ENCODE measurements at places on chromosomes 5 and 9.

GRCh38 chr5:76225336-76225735 lies 142.2 kb downstream of the SV2C start:
- DNase-seq, result no peak

DNA sequence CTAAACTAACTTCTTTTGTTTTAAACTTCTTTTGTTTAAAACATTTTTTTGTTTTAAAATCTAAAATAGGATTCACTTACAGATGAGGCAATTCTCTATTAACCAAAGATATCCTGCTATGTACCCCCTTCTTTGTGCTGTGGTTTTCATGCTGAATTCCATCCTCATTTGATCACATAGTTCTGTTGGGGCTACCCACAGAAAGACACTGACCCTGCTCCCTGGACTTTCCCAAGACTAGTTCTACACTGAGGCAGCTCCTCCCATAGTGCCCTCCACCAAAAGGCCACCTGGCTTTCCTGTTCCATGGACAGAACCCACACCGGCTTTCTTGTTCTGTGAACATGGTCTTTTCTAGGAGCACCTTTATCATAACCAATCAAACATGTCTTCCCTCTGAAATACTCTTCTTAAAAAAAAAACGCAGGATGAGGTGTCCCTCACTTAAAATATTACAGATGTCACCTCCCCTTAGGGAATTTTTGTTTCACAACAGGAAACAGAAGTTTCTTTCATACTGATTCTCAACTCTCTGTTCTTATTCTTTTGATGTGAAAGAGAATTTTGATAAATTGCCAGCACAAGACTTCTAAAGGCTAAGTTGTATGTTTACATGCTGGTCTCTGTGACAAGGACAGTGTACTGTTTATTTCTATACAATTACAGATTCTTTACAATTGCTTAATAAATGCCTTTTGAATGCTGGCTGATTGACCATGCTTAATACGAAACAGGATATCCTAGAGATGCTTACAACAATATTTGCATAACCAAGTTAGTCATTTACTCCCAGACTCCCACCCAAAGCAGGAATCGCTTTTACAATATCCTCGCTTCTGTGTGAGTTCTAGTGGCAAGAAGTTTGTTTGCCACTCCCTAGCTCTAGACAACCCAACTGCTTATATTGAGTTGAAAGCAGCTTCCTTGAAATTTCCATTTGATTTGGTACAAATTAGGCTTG lies 300.4 kb downstream of the DTWD2 start:
- DNase-seq, result peak; percentile 45

GRCh38 chr5:20335978-20336377 lies 348.0 kb upstream of the CDH18 start:
- no peak for DNase-seq

GRCh38 chr5:165405340-165405739 lies 1899.9 kb downstream of the MAT2B start:
- no peak for DNase-seq

- no peak for DNase-seq
Measured at GRCh38 chr9:120214332-120214731, 365.6 kb downstream of the CDK5RAP2 start.

- no peak for DNase-seq
Measured at GRCh38 chr5:4129523-4129922, 533.9 kb downstream of the IRX1 start.

DNA sequence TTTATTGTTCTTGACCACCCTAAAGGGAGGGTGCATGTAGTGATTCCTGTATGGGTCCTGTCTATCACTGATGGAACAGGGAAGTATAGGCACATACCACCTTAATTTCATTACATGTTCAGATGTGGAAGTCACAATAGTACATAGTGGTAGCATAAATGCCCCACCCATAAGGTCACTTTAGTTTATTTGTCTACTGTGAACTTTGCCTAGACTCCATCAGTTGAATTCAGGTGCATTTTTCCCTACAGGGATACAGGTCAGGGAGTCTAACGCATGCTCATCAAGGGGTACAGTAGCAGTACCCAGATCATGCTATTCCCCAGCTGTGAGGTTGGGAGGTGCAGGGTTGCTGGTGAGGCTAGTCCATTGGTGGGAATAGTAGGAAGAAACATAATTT lies 175.0 kb downstream of the MEF2C start:
- no peak for DNase-seq

- peak; percentile 12 for DNase-seq
Measured at GRCh38 chr5:129400395-129400983, 59.6 kb upstream of the ADAMTS19 start.

- DNase-seq, result no peak
Measured at GRCh38 chr5:114839360-114839759, 330.3 kb downstream of the TRIM36 start.

DNA sequence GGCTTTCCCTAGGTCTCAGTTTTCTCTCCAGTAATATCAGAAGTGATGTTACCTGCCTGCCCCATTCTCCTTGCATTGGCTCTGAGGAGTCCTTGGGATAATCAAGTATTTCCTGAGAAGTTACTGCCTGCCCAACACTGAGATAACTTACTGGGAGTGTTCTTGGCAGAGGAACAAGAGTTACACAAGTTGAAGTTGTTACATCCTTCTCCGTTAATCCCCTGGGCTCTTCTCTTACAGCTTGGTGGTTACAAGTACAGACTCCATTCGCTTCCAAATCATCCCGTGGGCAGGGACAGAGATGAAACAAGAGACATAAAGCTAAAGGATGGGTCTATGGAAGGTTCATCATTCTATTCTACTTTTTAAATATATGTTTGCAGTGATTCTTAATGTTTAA lies 74.1 kb upstream of the SAP30L start:
- peak; percentile 94 for DNase-seq

- peak; percentile 44 for DNase-seq
Measured at GRCh38 chr9:81562231-81563019, 126.9 kb downstream of the TLE1 start.

DNA sequence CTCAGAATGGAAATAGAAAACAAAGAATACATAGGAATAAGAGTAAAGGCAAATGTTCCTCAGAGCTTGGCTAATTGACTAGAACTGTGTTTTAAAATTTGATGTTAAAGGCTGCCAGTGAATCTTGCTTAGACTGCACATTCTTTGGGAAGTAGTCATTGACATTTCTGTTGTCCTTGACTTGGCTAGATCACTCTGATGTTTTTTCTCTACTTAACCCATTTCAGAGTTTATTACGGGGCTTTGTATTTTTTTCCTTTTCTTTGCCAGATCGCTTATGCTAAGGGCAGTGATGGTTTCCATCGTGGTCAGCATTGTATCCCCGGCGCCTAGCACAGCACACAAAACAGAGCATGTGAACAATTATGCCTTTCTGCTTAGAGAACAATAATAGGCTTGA lies 1126.7 kb upstream of the CDH9 start:
- peak; percentile 61 for DNase-seq

GRCh38 chr5:167030500-167031120 lies 1260.8 kb upstream of the WWC1 start:
- DNase-seq, result peak; percentile 8

DNA sequence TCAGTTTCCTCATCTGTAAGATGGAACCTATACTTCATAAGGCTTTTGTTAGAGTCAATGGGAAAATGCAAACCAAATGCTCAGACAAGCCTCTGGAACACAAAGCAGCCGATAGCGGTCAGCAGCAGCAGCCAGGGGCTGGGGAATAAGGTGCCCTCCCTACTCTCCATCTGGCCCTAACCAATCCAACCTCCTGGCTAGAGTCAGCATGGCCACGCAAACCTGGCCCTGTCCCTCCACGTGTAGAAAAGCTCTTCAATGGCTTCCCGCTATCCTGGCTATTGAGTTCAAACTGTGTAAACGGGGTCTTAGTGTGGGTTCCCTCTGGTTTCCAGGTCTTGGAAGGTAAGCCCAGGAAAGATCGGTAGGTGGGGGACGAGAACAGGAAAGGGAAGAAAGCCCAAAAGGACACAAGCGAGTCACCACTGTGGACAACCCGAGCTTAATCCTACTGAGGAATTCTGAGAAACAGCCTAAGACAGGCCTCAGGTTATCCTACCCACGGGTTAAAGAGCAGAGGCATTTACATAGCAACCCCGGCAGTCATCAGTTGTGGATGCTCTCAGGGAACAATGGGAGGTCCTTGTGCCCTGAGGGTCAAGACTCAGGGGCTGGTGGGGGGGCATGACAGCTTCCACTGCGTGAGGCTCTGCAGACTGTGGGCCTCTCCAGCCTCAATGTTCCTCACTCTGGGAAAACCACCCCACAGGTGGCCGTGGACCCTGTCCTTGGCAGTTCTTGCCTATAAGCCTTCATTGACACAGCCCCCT lies 30.9 kb downstream of the FABP6 start:
- DNase-seq, result no peak

GRCh38 chr5:35339616-35340100 lies 109.4 kb upstream of the PRLR start:
- DNase-seq, result no peak

GRCh38 chr9:101516655-101517054 lies 17.0 kb upstream of the RNF20 start:
- DNase-seq, result no peak

DNA sequence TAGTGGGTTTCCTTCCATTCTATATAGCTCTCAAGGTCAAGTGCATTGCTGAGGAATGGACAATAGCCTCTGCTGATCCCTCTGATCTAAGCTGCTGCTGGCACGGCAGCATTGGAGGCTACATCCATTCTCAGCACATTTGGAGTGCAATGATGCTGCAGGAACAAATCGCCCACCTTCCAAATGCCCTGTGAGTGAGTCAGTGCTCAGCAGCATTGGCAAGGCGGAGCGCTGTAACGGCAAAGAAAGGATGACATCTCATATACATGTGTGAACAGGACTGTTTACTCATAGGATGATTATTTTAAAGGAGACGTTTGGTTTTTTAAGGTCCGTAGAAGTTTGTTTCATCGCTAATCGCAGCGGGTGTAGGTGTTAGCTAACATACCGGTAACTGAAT lies 408.7 kb downstream of the ARHGEF28 start:
- DNase-seq, result peak; percentile 50

- no peak for DNase-seq
Measured at GRCh38 chr9:134460206-134460605, 134.0 kb downstream of the RXRA start.

GRCh38 chr5:84149094-84149493 lies 235.6 kb downstream of the EDIL3 start:
- no peak for DNase-seq

GRCh38 chr9:97767891-97768290 lies 70.8 kb upstream of the XPA start:
- peak; percentile 54 for DNase-seq

DNA sequence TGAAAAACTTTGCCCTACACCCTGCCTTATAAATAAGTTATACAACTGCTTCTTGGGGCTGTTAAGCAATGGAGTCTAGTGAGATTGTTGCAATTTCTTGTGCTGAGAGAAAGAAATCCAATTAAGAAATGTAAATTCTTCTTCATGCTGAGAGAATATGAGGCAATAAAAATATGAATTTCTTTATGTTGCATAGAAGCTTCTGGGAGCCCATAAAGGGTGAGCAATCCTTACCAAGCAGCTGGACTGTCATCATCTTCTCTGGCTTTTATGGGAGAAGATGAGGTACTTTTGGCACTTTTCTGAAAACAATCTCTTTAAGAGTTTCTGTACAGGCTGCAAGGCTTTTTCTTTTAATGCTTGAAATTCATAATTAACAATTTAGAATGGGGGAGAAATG lies 204.3 kb downstream of the DMRTA1 start:
- DNase-seq, result no peak

- DNase-seq, result no peak
Measured at GRCh38 chr5:113195251-113195650, 218.7 kb downstream of the DCP2 start.

DNA sequence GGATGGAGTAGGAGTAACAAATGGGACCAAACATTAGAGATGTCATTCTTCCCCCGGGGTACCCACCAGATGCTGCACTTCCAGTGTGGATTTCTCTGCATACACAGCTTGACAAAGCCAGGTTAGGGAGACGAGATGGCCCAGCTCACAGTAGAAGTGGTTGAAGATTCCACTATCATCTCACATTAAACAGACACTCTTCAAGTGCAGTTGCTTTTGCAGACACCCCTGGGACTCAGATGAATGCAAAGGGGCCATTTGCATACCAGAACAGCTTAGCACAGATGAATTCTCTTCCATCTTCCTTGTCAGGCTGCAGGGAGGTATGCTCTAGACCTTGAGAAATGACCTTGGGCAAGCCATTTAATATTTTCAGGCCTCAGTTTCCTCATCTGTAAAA lies 12.6 kb upstream of the C5orf58 start:
- peak; percentile 14 for DNase-seq

GRCh38 chr9:137589441-137590122 lies 730 bp downstream of the ZMYND19 start:
- DNase-seq, result no peak

DNA sequence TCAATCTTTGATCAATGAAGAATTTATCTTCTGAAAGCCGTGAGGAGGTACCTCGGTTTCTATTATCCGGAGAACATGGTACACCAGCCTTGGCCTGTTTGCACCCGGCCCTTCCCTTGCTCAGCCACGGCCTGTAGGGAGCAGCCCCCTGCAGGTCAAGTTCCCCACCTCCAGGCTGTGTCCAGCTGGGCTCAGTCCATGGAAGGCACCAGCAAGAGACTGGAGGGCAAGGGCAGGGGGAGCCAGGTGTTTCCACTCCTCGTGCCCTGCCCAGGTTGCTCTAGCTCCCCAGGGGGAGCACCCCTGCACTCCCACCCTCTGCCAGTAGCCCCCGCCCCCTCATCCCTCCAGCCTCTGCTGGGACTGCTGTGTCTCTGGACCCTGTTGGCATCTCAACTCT lies 87.3 kb upstream of the ADAMTS2 start:
- DNase-seq, result no peak

DNA sequence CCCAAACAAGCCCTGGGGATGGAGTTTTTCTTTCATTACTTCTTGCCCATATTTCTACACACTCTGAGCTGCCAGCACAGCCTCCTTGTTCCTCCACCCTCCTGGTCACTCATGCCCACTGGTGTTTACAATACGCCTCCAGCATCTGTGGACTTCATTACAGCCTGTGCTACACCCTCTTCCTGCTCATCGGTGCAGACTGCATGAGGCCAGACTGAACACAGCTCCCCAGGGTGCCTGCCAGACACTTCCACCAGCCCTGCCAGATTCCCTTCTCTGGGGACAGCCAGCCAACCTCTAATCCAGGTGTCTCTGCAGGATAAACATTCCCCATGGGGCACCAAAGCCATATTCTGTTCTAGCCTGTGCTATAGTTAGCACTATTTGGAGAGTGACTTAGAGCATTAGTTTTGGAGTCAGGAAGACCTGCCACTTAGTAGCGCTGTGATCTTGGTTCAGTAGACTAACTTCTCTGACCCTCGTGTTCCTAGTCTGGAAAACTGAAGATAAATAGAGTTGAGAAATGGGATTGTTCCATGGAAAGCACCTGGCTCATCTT lies 163.8 kb upstream of the KLF4 start:
- DNase-seq, result no peak

GRCh38 chr5:178531786-178532185 lies 58.4 kb downstream of the COL23A1 start:
- no peak for DNase-seq

GRCh38 chr9:79604149-79604548 lies 32.4 kb downstream of the TLE4 start:
- no peak for DNase-seq

- peak; percentile 85 for DNase-seq
Measured at GRCh38 chr5:149172261-149172660, 31.0 kb downstream of the ABLIM3 start.

- no peak for DNase-seq
Measured at GRCh38 chr9:129172816-129173215, 5.2 kb downstream of the IER5L start.

All from fibroblast of upper back skin (primary cell).